ENCODE measurements at places on chromosomes 1 and 21.

- DNase-seq = no peak
Observed at GRCh38 chr1:181778640-181779260, 282.8 kb downstream of the ZNF648 start.

- no peak for DNase-seq
Observed at GRCh38 chr1:16979475-16980327, 719 bp downstream of the MFAP2 start.

- no peak for DNase-seq
Observed at GRCh38 chr1:201877877-201878401, 10.8 kb upstream of the SHISA4 start.

GRCh38 chr21:28657566-28657965, 335.1 kb downstream of the LTN1 start:
- no peak for DNase-seq

DNA sequence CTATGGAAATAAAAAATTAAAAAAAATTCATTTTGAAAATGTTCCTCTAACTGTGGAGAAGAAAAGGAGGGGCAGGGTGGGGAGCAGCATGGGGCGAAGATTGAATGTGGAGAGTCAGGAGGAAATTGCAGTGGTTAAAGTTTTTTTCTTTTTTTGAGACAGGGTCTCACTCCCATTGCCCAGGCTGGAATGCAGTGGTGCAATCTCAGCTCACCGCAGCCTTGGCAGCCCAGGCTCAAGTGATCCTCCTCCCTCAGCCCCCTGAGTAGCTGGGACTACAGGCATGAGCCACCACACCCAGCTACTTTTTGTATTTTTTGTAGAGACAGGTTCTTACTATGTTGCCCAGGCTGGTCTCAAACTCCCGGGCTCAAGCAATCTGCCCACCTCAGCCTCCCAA, 67.6 kb downstream of the ADSS2 start:
- no peak for DNase-seq

DNA sequence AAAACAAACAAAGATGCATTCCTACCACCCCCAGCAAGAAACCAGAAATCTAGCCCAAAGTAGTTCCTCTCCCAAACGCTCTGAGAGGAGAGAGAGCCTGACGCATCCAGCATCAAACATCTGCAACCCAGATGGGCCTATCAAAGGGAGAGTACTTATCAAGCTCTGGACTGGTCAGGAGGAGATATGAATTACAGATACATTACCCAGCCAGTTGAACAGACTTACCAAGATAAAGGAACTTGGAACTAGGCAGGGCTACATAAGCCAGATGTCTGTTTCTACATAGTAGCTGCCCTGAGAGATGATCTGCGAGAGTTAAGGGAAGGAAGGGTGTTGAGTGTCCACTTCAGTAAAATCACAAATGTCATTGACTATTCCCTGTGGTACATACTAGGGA, 138.4 kb downstream of the PAPPA2 start:
- DNase-seq = no peak

DNA sequence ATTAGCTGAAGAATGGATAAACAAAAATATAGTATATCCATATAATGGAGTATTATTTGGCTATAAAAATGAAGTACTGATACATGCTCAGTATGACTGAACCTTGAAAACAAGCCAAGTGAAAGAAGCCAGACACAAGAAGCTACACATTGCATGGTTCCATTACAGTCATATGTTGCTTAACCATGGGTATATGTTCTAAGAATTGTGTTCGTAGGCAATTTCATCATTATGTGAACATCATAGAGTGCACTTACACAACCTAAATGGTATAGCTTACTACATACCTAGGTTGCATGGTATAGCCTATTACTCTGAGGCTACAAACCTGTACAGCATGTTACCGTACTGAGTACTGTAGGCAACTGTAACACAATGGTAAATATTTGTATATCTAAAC, 28.6 kb upstream of the FCAMR start:
- no peak for DNase-seq

GRCh38 chr1:236089046-236089773, 24.3 kb upstream of the NID1 start:
- no peak for DNase-seq
